ENCODE measurements at places on chromosomes 5 and 9. TPM values are rescaled to one million over a fixed set of nuclear protein-coding genes. Genes with fewer than 3 reads are reported as not detected.

DNA sequence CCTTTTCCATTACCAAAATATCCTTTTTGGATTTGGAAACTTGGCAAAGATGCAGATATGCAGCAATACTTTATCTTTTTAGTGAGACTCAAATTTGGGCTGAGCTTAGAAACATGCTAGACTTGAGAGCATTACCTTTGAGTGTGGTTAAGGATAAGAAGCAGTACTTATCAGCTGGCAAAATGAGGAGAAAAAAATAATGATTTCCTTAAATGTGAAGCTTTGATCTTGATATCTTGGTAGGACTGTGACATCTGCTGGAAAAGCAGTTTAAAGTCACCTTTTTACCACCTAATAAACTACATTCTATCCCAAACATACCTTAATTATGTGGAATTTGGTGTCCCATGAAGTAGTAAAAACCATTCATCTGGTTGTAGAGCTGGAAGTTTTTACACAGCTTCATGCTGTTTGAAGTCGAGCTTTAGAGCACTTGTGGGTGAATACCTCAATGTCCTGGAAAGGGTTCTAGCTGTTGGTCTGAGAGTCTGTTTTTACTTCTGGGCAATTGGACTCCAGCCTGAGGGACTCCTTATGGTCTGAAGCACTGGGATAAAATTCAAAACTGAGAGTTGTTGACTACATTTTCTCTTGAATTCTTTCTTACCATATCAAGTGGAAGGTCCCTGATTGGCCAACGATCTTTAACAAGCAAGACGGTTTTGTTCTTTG is 53.4 kb downstream of the LRRC70 start:
- no peak for DNase-seq

DNA sequence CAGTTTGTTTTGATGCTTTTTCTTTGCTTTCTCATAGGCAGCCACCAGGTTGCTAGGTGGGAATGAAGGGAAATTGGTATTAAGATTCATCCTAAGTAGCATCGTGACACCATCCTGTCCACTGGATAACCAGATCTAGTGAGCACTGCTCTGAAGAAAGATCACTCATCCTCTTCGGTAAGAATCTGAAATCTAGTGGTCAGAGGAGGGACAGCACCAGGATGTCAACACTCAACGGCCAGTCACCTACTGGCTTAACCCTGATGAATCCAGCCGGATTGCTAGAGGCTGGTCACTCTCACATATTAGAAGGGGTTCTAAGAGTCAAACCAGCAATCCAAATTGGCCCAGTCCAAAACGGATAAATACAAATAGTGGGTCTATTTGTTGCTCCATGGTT is 50.8 kb downstream of the DCP2 start:
- no peak for DNase-seq

DNA sequence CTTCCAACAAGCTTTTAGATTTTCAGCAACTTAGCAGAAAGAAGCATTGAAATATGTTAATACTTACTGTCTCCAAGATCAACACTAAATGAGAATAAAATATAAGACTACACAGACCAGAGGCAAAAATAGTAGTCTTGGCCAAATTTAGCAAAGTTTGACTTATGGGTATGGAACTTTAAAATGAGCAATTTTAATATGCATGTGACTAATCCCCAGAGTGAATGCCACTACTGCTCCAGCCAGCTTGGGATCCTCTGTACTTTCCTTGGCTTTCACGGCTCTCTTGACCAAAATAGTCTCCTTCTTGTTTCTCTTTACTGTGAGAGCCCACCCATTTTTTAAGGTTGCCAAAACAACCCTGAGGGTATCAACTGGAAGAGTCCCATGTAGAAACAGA is 148.0 kb upstream of the GRIA1 start:
- DNase-seq, result no peak

DNA sequence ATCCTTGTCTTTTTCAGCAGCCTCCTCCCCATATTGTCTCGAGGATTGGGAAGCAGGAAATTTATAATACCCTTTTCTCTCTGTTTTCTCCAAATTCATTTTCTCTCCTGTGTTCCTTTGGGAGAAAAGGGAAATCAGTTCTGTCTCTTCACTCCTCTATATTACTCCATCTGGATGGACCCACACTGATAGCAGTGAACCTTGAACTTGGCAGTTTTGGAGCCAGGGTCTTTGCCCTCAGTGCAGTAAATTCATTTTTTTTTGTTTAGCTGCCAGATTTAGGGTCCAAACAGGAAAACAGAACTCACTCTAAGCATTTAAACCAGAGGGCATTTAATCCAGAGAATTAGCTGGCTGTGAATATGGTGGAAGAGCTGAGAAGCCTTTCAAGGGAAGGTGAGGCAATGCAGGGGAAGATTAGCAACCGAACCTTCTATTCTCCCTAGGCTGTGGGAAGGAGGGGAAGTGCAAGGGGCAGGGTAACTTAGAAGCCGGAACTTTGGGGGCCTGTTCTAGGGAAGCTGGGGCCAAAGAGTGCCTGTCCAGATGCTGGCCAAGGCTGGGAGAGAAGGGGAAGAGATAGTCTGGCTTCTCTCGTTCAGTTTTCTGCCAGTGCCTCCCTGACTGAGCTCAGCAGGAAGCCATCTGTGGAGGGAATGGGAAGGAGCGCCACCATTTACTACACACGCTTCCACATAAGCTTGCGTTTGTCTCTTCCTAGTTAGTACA is 16.3 kb upstream of the NPR2 start:
- no peak for DNase-seq

Gene DEPDC1B
- 49.0 TPM for total RNA-seq

Gene SLC6A3
- total RNA-seq, result 0.61 TPM
